ENCODE measurements at places on chromosomes 5 and 9.

DNA sequence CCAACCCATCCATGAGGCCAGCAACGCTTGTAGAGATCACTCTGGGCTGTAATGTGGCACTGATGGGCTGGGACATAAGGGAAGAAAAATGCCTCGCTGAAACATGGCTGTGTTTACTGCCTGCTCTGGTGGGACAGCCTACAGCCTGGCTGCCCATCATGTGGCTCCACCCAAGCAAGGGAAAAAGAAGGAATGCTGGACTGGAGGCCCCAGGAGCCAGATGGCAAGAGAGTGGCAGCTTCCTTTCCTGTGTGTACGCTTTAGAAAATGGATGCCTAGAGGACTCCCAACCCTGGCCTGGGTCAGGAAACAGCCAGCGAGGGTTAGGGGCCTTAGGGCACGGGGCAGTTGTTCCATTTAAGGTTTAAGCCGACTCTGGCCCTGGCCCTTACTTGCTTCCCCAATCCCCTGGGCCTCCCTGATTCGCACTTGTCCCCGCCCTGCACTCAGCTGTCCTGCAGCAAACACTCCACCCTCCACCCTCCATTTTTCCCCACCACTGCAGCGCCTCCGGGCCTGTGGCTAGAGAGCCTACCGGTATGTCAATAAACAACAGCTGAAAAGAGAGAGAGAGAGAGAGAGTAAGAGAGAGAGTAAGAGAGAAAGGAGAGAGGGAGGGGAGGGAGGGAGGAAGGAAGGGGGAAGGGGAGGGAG is 819.4 kb downstream of the SEMA5A start:
- no peak for DNase-seq

- DNase-seq: no peak
These were observed 25.4 kb downstream of the OGN start for GRCh38 chr9:92378865-92379560.

GRCh38 chr9:92636627-92637026 is 33.3 kb downstream of the IPPK start:
- no peak for DNase-seq

DNA sequence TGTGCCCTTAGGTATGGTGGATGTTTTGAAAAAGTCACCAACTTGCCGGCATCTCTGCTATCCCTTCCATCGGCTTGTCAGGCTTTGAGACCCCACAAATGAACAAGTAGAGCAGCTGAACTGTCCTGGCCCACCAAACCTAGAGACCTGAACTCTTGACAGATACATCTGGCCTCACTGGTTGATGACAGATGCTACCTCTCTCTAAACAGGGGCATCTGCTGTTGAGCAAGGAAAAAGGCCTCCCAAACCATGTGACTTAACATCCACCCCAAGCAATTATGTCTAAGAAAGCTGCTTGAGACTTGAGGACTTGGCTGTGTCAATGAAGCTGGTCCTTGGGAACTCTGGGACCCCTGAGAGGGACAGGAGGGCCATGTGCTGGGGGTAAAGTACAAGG is 2.3 kb downstream of the CCNI2 start:
- no peak for DNase-seq

GRCh38 chr5:101163088-101163487 is 260.0 kb upstream of the ST8SIA4 start:
- no peak for DNase-seq

GRCh38 chr9:69034071-69034470 is 1.5 kb upstream of the FXN start:
- DNase-seq: no peak

DNA sequence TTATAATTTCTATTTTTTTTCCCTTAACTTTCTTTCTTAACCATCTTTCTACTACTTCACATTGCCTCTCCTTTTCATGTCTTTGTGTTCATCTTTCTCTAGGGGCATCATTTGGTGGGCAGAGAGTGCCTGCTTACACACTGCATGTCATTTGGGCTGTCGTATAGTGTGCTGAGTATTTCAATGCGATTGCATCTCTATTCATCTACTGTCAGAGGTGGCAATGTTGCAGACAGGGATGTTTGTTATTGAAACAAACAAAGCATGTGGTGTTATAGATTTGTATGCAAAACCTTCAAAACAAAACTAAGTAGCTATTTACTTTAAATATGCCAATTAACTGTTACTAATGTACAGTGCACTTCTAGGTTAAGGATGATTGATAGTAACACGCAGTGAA is 141.1 kb upstream of the MEF2C start:
- no peak for DNase-seq

GRCh38 chr5:81606150-81606549 is 144.7 kb downstream of the SSBP2 start:
- DNase-seq: no peak

GRCh38 chr9:93596399-93596798 is 20.0 kb downstream of the PHF2 start:
- no peak for DNase-seq

- DNase-seq: no peak
These were observed 73.3 kb upstream of the TBC1D2 start for GRCh38 chr9:98328770-98329169.

GRCh38 chr9:133419005-133419404 is 1.2 kb upstream of the REXO4 start:
- DNase-seq: no peak

DNA sequence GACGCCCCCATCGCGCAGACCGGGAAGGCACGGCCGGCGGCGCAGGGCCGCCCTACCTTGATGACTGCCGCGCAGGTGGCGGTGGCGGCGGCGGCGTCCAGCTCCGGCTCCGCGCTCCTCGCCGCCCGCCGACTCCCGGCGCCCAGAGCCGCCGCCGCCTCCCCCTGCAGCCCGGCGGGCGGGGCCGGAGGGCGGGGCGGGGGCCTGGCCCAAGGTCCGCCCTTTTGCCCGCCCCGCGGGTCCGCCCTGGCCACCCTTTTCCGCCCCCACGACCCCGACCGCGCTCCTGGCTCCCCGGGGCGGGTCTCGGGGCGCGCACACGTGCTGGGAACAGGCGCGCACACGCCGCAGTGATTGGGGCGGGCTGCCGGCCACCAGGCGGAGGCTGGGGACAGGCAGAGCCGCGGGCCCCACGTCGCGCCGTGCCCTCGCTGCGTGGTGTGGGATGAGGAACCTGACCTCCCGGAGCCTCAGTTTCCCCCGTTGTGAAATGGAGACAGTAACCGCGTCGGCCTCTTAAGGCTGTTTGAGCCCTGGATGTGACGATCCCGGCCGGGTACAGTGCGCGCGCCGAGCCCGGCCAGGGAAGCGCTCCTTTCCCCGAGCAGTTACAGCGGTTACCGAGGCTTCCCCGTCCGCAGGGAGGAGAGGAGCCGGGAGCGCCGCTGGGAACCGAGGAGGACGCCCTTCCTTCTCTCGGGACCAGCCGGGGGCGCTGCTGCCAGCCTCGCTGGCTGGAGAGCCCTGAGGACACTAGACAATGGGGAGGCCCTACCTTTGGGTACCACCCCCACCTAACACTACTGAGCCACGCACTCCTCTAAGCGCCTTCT is at the start of gene CORO2A:
CORO2A (minus strand) TSS at position 135 of the 833 bp plus-strand sequence. CDS start 34,977 bp downstream, outside the sequence.
- no peak for DNase-seq

- no peak for DNase-seq
These were observed 93.7 kb upstream of the SIMC1 start for GRCh38 chr5:176144508-176144907.

- no peak for DNase-seq
These were observed 57.7 kb downstream of the PDE6A start for GRCh38 chr5:149886692-149887470.

- DNase-seq: no peak
These were observed 103.5 kb upstream of the ARRDC3 start for GRCh38 chr5:91486638-91487037.

DNA sequence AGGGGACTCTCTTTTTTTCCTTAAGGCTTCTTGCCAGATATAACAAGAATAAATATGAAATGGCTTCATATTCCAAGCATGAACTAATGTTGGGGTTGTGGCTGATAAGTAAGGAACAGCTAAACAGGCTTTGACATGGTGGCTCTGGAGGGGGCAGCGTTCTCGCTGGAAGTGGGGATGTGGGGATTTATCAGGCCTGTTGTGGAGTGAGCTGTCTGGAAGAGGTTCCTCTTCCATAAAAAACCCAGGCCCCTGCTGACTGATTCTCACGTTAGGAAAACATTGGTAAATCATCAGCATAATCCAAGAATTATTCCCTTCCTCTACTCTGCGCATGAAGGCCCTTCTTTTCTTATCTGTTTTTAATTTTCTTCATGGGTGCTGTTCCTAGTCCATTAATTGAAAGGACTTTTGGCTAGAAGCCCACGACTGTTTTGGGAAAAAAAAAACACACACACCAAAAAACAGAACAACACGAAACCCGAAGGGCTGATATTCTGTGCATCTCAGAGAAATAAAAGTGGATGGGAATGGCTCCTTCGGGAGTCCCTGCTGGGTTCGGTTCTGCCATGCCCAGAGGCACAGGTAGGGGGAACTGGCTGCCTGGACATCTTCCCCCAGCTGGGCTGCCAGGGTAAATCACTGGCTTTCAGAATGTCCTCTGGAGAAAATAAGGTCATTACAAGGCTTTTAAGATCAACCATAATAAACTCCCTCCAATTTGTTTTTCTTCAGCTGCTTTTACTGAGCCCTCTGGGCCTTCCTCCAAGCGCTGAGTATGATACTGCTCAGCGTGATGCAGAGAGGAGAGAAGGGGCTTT is 297.0 kb downstream of the SLIT3 start:
- no peak for DNase-seq

GRCh38 chr5:67206461-67206860 is 9.9 kb upstream of the CD180 start:
- no peak for DNase-seq

DNA sequence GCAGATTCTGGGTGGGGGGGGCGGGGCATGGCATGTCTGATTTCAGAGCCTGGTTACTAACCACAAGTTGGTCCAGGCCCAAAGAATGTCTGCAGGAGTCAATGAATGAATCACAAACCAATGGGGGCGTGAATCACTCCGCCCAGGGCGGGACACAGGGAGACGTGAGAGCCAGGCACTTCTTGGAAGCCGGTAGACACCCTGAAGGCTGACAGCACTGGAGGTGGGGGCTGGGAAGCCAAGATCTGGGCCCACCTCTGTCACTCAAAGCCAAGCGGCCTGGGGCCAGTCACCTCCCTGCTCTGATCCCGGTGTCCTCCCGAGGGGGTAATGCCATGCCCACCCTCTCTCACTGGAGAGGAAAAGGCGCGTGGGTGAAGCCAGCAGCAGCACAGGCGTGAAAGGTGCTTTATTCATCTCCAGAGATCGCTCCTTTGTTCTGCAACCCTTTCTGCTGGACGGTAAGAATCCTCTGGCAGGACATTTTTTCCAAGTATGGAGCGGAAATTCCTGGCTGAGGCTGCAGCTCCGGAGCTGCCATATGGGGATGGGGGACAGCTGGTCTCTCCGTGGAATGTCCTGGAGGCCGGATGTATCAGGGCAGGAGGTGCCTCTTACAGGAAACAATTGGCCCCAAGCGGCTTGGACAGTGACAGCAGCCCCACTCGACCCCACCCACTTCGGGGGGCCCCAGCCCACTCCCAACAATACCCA is 85.0 kb downstream of the STK10 start:
- no peak for DNase-seq

GRCh38 chr5:177339107-177339638 is 12.3 kb downstream of the LMAN2 start:
- DNase-seq: no peak

GRCh38 chr9:14744768-14745167 is 22.2 kb upstream of the CER1 start:
- DNase-seq: no peak

DNA sequence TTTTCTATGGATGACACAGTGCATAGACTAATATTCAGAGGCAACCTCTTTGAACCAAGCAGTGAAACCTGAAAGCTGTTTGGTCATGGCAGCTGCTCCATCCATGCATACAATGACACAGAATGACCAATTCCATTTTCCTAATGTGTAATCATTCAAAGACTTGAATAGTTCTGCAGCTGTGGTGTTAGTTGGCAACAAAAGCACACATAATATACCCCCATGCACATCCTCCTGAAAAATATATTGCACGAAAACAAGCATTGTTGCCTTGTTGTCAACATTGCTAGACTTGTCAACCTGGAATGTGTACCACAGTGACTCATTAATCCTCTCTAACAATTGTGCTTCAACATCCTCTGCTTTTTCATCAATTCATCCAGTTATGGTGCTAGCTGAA is 71.0 kb upstream of the SEMA6A start:
- DNase-seq: no peak

GRCh38 chr9:1941989-1942388 is 73.2 kb upstream of the SMARCA2 start:
- DNase-seq: no peak

DNA sequence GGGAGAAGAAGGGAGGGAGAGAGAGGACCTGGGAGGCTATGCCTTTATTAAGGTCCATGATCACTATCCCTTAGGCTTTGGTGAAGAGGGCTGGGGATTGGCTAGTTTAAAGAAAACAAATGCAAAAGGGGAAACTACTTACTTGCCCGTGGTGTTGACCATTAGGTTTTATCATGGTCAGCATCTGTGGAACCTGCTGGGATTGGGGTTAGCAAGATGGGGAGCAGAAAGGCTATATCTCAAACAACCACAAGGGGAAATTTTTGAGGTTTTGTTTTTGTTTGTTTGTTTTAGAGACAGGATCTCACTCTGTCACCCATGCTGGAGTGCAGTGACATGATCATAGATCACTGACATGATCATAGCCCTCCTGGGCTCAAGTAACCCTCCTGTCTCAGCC is 9.0 kb upstream of the RAD23B start:
- no peak for DNase-seq

DNA sequence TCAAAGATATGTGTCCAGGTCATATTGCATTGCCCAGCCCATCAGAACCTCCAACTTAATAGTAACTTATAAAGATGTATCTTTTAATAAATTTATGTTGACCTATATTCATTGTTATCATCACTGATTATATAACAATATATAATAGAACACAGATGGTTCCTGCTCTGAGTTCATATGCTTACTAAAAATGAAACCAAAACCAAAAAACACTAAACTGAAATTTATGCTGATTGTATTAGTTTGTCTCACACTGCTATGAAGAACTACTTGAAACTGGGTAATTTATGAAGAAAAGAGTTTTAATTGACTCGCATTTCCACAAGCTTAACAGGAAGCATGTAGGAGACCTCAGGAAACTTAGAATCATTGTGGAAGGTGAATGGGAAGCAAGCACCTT is 462.5 kb upstream of the TYRP1 start:
- DNase-seq: no peak

GRCh38 chr5:110916381-110917049 is 155.0 kb upstream of the TSLP start:
- DNase-seq: no peak

DNA sequence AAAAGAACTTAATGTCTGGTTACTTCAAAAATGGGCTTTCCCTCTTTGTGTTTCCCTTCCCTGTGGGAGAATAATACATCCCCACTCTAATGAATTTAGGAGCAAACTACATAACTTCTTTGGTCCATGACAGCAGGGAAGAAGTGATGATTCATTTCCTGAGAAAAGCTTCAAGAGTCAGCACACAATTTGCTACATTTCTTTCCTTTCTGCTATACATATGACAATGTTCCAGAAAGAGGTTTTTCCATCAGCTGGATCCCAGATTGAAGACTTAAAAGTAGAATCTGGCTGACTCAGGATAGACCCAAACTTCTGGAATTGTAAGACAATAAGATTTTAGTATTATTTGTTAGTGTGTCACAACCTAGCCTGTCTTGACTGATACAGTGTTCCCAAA is 126.1 kb downstream of the DRD1 start:
- DNase-seq: no peak

GRCh38 chr5:154570572-154571324 is 92.7 kb upstream of the HAND1 start:
- no peak for DNase-seq
